Cardiac fibroblast (primary cell): ENCODE measurements at places on chromosomes 5 and 9.

DNA sequence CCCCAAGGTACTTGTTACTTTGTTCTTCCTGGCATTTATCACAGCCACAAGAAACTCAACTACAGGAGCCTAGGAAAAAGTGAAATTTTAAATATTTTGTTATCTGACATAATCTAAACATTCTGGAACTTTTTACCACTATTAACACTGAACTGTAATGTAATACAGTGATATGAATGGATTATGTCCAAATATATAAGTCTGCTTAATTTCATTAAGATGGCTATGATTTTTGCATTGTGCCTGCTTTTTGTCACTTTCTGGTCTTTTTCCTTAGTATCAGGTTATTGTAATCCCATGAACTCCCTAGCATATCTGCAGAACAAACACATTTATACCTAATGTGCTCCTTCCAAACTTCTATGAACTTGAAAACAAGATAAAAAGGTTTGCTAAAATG, 35.8 kb downstream of the PJA2 start:
- peak; percentile 8 for DNase-seq

DNA sequence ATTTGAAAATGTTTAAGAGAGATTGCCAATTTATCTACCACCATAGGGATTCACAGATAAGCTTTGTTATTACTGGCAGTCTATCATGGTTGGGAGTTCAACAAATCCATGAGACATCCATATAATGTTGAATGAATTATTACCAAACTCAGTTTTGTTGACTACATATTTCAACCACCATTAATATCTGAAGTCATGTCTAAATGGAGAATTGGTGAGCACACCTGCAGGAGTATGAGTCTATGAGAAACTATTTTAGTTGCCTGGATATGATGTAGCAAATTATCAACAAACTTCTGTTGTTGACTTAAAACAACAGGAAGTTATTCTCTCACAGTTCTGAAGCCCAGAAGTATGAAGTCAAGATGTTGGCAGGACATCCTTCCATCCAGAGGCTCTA, 126.8 kb upstream of the FBXL7 start:
- no peak for DNase-seq

GRCh38 chr5:134758504-134759341, at the start of gene DDX46:
TSS of gene DDX46 (plus strand) at chr5:134758779. CDS start at chr5:134758939, 160 bp downstream.
- peak; percentile 93 for DNase-seq

GRCh38 chr9:706606-707459, 134.7 kb upstream of the DMRT1 start:
- DNase-seq = peak; percentile 82

- no peak for DNase-seq
Measured at GRCh38 chr9:110207071-110207641, 803 bp downstream of the C9orf152 start.

DNA sequence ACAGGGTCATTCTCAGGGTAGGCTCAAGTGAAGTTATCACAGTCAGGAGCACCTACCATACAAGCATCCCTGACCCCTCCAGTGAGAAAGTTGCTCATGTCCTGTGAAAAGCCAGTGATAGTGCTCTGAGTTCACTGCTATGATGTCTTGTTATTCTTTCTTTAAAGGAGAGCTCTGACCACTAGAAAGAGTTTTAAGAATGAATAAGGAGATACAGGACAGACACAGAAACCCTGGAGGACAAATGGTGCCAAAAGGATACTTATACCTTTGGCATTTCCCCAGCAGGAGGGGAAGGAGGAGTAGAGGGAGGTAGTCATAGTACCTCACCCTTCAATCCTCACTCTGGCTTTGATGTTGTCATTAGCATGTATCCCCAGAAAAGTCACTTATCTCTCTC, 84.0 kb upstream of the AGXT2 start:
- peak; percentile 71 for DNase-seq

GRCh38 chr5:39835371-39835770, 410.6 kb upstream of the DAB2 start:
- no peak for DNase-seq
